ENCODE measurements at places on chromosomes 1 and 21.

DNA sequence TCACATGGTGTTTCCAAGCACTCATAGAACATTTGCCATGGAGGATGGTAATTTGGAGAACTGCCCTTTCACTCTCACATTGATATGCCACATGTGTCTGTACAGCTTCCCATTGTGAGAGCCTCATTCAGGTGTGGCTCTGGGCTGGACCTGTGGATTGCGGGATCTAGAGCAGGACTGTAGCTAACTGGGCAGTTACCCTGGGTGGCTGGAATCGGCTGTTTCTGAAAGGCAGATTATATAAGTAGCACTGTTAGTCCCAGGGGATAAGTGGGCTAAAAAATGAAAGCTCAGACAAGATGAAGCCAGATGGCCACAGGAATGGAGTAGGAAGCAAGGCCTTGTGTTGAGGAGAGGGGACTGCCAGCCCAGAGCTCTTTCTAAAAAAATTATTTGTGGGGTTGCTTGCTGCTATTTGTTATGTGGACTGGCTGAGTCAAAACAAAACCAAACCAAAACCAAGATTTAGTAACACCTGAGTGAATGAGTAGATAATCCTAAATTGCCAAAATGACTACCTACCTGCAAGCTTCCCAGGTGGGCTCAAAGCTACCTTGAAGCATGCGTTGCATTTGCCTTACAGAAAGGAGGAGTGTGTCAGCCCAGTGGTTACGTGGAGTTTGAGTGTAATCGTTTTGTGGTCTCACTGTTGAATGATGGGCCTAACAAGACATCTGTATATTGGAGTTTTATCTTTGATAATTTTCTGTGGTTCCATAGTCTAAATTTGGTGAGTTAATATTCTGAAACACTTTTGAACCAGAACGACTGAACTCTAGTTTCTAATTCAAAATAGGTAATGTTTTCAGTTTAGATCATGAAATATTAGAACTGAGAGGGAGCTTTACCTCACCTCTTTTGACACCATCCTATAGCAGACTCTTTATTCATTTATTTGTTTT is 58.0 kb downstream of the SDCCAG8 start:
- DNase-seq = no peak

GRCh38 chr1:97424209-97424608 is 496.6 kb downstream of the DPYD start:
- DNase-seq = no peak

- DNase-seq = no peak
These were observed 349.0 kb upstream of the NCAM2 start for GRCh38 chr21:20649231-20649630.

DNA sequence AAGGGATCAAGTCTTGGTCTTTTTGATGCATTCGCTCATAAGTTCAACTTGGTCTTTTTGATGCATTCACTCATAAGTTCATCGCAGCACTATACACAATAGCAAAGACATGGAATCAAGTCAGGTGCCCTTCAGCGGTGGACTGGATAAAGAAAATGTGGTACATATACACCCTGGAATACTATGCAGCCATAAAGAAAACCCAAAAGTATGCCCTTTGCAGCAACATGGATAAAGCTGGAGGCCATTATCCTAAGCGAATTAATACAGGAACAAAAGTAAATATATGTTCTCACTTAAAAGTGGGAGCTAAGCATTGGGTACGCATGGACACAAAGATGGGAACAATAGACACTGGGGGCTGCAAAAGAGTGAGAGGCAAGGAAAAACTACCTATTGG is 29.8 kb upstream of the FOXE3 start:
- DNase-seq = no peak
